Substantia nigra (tissue), 51 donors: ENCODE measurements at places on chromosomes 7 and 10.
A peak's percentile ranks its signal among the peaks of the same experiment; 100 is the strongest.

- no peak for DNase-seq
Observed at GRCh38 chr10:10096296-10096695, 921.4 kb upstream of the CELF2 start.

- peak; percentile 13 for DNase-seq
Observed at GRCh38 chr7:521221-522070, 1.8 kb upstream of the PDGFA start.

DNA sequence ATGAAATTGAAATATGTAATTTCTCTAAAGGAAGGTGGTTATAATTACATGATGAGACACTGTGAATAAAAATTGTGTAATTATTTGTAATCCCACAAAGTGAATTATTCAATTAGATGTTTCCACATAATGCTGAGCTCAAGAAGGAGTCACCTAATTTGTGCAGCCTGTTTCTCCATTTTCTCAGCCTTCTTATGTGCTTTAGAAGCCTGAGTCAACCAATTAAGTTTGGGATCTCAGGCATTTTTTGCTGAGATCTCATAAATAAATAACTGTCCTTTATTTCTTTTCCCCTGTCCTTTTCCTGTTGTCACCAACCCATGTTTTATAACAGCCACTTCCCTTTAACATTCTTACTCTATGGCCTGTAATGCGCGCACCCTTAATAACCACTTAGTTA, 506.5 kb upstream of the SEMA3D start:
- no peak for DNase-seq

GRCh38 chr10:77146712-77147336, 490.8 kb downstream of the KCNMA1 start:
- no peak for DNase-seq

DNA sequence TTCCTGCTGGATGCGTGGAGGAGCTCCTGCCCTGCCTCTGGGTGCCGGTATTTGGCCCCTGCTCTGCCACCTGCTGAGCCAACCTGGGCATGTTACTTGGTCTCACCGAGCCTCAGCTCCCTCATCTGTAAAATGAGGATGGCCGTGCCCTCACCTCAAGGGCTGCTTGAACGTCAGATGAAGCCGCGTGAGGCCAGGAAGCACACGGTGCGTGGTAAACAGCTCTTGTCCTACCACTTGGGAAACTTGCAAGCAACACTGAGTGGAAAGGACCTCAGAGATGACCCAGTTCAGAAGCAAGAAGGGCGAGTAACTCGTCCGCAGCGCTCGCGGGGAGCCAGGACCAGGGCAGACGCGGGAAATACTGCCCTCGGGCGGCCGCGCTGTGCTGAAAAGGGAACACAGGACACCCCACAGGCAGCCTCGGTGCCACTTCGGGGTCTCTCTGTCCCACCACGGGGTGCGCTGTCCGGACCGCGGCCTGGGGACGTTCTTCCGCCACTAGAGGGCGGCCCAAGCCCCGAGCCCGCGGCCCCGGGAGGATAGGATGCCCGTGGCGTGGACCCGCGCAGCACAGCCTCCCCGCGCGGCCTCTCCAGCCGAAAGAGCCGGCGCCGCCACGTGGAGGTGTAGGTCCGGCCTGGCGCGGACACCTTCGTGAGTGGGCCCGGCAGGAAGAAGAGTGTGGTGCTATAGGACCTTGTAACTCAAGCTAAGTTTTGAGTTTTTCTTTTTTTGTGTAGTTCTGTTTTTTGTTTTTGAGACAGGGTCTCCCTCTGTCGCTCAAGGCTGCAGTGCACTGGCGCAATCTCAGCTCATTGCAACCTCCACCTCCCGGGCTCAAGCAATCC, 94.1 kb downstream of the PRKAG2 start:
- peak; percentile 70 for DNase-seq

DNA sequence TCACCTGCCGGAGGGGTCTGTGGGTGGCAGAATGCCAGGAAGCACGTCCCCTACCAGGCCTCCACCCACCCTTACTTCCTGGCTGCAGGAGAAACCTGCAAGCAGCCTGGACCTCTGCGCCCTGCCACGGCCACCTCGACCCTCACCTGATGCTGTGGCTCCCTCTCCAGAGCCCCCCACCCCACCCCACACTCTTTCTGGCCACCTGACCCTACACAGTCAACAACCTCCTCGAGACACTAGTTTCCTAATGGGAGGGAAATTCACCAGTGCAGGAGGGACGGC, 91.3 kb downstream of the PRKAG2 start:
- DNase-seq, result no peak

GRCh38 chr7:151839451-151839921, 37.4 kb downstream of the PRKAG2 start:
- no peak for DNase-seq

DNA sequence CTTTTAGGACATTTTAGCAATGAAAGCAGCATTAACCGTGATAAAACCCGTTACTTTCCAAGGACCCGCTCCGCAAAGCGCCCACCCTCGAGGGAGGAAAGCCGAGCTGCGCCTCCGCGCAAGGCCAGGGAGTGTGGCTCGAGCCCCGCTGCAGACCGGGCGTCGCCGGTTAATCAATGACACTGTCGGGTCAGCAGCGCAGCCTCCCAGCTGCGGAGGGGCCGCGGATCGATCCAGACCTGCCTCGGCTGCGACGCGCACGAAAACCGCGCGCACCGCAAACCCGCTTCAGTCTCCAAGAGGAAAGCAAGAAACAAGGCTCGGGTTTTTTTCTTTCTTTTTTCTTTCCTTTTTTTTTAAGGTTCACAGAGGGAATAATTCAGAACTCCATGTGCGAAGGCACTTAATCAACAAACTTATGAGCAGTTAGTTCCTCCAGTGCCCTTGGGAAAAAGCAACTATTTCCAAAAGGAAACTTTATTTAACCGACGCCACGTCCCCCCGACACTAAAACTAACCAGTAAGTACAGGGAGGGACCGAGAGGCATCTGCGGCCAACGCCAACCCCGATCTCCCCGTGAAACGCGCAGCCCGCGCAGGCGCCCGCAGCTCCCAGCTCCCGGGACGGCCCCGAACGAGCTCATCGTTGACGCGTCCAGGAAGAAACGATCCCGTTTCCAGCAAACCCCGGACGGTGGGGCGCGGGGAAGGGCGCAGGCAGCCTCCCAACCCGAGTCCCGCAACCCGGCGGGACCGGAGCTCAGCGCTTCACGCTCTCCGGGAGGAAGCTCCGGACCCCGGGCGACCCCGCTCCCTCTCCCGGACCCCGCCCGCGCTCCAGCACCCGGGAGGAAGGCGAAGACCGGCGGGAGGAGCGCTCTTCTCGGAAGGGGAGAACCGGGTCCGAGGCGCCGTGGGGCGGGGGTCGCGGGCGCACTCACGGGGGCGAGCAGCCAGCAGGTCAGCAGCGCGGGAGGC, 598 bp downstream of the VIPR2 start:
- DNase-seq, result no peak

DNA sequence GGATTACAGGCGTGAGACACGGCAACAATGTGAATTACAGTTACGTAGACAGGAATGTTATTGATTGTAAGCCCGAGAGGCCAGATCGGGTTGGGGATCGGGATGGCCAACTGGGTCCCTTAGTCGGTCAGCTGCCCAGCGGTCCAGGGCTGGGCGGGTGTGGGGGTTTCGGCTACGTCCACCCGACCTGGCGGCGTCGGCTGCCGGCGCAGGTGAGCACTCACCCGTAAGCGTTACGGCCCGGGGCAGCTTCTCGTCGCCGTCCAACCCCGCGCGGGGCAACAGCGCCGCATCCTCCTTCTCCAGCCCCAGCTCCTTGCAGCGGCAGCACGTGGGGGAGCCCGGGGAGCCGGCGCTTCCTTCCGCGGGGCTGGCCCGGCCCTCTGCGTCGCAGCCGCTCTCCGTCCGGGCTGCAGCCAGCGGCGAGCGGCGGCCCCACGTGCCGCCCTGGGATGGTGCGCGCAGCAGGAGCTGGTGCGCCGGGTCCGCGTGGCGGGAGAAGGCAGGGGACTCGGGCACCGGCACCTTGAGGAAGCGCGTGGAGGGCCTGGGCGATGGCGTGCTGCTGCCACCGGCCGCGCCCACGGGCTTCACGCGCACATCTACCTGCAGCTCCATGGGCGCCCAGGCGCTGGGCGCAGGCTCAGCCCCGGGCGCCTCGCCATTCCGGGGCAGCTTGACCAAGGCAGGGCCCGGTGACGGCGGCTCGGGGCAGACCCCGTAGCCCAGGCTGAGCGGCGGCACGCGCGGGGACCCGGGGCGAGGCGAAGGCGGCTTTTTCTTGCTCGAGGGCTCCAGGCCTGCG, 609 bp downstream of the KLRG2 start:
- no peak for DNase-seq
